GF-D8 (cell line): ENCODE measurements at places on chromosomes 5 and 9.
A peak's percentile ranks its signal among the peaks of the same experiment; 100 is the strongest.

GRCh38 chr5:68547622-68548021 is 332.1 kb downstream of the PIK3R1 start:
- DNase-seq = no peak

- DNase-seq = no peak
Measured at GRCh38 chr9:106038266-106039001, 344.1 kb downstream of the TMEM38B start.

DNA sequence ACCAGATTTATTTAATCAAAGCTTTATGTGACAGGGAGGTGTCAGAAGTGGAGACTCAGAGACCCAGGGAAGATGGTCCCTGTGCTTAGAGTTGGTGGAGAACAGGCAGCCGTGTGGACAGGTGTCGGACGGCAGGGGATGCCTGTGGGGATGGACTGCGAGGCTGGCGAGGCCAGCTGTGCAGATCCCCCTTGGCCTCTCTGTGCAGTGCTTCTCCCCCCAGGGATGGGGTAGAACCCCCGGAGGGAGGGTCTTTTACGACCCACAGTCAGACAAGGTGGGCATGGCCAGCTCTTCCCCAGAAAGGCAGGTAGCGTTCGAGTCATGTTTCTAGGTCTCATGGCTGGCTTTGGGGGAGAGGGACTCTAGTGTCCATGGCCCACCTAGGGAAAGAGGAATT is 4.7 kb upstream of the SLC2A6 start:
- DNase-seq = no peak

DNA sequence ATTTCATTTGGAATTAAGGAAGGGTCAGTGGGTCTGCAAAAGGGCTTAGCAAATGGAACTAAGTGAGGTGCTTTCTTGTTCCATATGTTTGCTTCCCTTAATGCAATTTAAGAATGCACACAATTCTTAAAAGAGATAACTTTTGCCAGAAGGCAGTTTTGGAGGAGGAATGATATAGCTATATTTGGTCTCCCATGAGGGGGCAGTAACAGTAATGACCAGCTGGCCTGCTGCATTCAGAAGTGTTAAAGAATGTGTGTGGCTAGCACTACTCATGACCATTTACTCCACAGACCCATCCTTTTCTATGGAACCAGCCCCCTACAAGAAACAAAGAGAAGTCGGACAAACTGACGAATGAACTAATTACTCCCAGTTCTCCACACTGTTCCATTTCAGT is 638.9 kb downstream of the RAB3C start:
- DNase-seq = no peak

GRCh38 chr9:134297083-134297410 is 29.2 kb upstream of the RXRA start:
- no peak for DNase-seq

- no peak for DNase-seq
Measured at GRCh38 chr5:54620141-54620933, 102.8 kb downstream of the SNX18 start.

- DNase-seq = no peak
Measured at GRCh38 chr5:154309805-154310204, 119.3 kb downstream of the GALNT10 start.

GRCh38 chr5:60410427-60410826 is 289.5 kb downstream of the DEPDC1B start:
- no peak for DNase-seq

DNA sequence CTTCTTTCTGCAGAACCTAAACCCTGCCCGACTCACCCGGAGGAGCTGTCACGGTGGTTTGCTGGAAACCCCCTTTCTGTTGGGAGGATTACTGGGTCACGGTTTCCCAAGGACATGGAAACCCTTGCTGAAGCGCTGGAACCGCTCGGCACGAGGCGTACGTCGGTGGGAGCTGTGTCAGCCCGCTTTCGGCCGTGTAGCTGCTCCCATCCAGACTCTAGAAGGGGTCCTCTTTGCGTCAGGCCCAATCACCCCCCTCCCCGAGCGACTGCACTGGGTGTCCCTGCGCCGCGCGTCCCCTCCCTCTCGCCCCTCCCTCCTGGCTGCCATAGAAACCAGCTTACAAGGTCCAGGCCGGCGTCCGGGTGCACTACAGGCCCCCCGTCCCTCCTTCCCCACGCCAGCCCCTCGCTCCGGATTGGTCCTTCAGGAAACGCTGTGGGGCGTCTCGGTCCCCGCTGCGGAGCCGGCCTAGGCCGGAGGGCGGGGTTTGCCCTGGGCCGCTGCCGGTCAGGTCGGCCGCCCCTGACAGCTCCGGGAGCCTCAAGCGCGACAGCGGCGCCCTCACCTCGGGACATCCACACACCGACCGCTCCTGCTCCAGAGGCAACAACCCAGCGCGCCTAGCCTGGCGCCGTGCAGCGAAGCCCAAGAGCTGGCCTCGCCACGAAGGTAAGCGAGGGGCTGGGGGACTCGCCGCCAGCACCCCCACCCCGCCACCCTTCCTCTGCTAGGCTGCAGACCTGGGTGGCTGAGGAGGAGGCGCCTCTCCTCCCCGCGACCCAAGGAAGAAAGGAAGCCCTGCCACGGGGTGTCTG is at the start of gene NIM1K:
Gene NIM1K, plus strand, starts transcription at position 486 of the 818 bp plus-strand sequence. CDS start 53,551 bp downstream, outside the sequence.
- DNase-seq = no peak

- no peak for DNase-seq
Measured at GRCh38 chr5:10856071-10856470, 95.0 kb upstream of the DAP start.

GRCh38 chr5:107935645-107936044 is 264.9 kb upstream of the EFNA5 start:
- DNase-seq = no peak

GRCh38 chr9:19484699-19485098 is 75.9 kb downstream of the ACER2 start:
- DNase-seq = no peak

- DNase-seq = no peak
Measured at GRCh38 chr9:5813824-5814223, 19.1 kb downstream of the ERMP1 start.

DNA sequence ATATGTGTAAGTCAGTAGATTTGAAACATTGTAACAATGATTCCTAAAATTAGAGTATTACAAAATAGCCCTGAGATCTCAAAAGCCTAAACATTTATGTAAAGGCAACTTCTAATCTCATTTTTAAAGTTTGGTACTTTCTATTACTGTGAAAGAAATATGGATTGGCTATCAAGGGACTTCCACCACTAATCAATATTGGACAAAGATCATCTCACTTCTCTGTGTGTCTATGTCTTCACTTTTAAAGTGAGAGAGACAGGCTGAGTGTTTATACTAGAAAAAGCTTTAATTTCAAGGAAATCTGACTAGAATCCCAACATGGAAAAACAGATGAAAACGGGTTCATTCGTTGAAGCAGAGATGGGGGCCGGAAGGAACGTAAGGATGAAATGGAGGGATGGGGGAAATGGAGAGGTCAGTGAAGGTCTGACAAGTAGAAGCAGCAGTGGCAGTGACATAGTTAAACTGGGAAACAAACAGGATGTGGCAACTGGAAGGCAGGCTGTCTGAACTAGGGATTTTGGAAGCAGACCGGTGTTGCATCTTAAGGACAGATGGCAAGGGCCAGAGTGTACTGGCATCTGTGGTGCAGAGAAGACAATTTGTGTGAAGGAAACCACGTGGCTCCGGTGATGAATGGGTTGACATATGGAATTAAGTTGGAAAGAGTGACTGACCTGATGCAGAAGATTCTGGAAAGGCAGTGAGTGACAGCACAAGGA is 60.8 kb downstream of the PDE4D start:
- DNase-seq = no peak

DNA sequence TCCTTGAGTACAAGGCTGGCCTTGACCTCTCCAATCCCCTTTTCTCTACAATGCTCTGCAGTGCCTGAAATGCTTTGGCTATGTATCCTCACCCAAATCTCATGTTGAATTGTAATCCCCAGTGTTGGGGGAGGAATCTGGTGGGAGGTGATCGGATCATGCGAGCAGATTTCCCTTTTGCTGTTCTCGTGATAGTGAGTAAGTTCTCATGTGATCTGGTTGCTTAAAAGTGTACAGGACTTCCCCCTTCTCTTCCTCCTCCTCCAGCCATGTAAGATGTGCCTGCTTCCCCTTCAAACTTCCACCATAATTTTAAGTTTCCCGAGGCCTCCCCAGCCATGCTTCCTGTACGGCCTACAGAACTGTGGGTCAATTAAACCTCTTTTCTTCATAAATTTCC is 28.5 kb upstream of the AKNA start:
- DNase-seq = peak; percentile 44

DNA sequence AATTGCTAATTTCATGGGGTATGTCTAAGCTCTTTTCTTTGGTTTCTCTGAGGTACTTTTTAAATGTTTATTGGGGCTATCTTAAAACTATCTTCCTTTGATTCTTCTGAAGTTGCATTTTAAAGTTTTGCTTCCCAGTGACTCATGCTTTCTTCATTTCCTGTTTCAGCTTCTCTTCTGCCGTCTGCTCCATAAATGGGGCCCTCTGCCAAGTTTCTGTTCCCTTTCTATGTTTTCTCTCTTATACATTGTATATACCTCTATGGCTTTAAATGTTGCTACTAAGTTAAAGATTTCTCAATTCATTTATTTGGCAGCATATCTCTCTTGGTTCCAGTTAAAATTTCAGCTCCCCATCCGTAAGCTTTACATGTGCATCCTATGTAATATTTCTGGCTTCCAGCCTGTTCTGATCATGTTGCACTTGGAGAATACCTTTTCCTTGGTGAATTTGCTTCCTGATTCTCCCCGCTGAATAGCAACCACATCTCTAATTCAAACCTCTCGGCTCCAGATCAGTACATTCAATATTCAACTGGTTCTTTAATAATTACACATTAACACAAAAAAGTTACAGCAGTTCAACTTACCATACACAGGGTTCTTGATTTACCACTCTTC is 125.3 kb downstream of the ST8SIA4 start:
- DNase-seq = peak; percentile 33

- DNase-seq = no peak
Measured at GRCh38 chr5:158837908-158838307, 261.8 kb downstream of the EBF1 start.

DNA sequence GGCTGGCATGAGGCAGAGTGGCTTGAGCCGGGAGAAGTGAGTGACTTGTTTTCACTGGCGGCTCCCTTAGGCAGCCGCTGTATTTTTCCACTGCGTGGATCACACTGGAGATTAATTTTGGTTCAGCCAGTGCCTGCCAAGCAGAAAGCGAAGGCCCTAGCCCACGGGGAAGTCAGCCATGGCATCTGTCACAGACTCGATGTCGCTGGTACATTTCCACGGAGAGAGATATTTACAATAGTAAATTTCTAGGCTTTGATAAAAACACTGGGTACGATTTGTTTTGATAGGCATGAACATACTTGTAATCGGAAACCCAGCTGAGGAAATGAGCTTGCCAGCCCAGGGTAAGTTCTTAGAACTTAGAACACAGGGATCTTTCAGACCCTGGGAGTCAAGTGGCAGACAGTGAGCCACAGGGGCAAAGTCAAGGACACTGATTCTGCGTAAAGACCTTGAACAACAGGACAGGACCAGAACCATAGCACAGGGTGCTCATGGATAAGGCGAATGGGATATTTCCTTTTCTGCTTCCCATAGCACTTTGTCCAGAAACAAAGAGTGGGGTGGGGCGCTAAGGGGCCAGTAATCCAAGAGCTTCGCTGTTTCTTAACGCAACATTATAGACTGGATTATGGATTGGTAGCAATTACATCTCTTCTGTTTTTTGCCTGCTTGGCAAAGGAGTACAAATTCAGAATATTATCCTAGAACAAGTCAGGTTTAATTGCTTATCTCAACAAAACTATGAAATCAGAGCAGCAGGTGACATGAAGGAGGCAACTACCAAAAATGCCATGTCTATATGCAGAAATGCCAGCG is 4.5 kb downstream of the DUSP1 start:
- no peak for DNase-seq

- DNase-seq = no peak
Measured at GRCh38 chr9:107700847-107701246, 211.3 kb upstream of the KLF4 start.

- no peak for DNase-seq
Measured at GRCh38 chr5:81010336-81011169, 50.4 kb downstream of the RASGRF2 start.

- no peak for DNase-seq
Measured at GRCh38 chr9:84187090-84187489, 153.5 kb downstream of the SLC28A3 start.

- no peak for DNase-seq
Measured at GRCh38 chr9:31302620-31303418, 1081.6 kb upstream of the ACO1 start.

DNA sequence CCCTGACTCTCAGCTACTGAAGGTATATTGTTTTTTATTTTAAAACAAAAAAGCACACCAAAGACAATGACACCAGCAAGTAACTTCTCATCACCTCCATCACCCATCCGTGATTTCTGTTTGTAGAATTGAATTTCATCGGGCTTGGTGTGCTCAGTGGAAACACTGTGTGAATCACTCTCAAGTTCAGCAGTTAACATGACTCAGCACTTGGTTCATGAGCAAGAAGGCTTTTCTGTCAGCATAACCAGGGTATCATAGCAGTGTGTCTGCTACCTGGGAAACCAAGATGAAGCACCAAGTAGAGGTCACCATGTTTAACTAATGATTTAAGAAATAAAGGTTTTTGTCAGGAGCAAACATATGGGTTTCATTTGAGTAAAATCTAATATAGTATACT is 123.7 kb downstream of the INSYN2B start:
- DNase-seq = no peak

DNA sequence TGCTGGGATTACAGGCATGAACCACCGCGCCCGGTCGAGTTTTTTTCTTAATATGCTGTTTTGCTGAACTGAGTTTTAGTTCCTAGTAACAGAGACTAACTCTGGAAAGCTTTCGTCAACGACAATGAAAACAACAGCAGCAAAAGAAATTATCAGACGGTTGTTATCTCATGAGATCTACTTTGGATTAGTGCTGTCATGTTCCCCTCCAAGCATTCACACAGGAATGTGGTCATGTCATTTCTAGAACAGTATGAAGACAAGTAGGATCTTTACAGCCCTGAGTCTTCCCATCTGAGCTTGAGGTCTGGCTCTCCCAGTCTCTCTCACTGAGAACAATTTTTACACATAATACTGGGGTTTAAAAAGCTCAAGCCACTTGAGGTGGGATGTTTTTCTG is 4.0 kb upstream of the ANKRD33B start:
- DNase-seq = no peak

DNA sequence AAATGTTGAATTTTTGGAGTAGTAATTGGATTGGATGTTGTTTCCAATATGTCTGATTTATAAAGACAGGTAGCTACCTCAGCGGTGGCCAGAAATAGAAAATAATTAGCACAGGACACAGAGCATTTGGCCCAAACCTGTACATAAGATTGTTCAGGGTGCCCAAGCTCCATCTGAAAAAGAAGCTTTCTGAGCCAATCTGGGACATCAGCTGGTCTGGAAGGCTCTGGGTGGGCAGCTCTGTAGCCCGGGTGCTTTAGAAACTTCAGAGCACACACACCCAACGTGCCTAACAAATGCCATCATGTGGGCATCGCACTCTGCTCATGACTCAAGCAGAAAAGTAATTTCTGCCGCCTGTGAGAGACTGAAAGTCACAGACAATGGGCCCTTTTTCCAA is 460.7 kb downstream of the ICE1 start:
- no peak for DNase-seq

- DNase-seq = no peak
Measured at GRCh38 chr9:13175732-13176131, 103.8 kb downstream of the MPDZ start.

- DNase-seq = no peak
Measured at GRCh38 chr9:137354845-137355760, 53.0 kb upstream of the NRARP start.
